NCI-H1930 (cell line): ENCODE measurements at places on chromosomes 12 and 14.

DNA sequence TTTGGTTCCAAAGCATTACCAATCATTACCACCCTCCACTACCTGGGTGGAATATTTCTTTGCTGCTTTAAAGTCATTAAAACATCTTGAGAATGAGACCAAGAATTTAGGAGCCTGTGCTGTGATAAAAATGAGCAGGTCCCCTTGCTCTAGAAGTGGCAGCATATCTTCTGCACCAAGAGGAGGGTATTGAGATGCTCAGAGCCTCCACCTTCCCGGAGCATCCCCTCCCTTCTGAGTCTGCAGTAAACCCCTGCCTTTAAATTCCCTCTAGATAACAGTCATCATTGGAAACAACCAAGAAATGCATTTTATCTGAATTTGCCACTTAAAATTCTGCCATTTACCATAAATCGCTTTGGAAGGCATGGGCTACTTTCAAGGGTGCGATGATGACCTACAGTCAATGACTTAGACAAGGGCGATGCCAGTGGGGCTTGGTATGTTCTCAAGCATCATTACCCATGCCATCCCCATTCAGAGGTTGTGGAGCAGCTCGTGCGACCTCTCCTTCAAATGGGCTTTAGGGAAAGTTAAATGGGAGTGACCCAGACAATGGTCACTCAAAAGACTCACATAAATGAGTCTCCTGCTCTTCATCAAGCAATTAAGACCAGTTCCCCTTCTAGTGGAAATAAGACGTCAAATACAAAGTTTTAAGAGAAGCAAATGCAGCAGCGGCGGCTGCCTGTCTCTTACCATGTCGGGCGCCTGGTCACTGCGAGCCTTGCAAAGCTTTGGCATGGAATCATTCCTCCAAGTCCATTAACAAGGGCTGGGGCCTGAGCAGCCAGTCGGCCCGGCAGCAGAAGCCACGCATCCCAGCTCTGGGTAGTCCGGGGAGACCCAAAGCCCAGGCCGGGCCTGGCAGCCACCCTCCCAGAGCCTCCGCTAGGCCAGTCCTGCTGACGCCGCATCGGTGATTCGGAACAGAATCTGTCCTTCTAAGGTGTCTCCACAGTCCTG lies 334.5 kb downstream of the TMEM121 start:
- no peak for DNase-seq

GRCh38 chr14:101426466-101426865 lies 134.8 kb upstream of the DIO3 start:
- DNase-seq, result no peak

GRCh38 chr14:104091061-104091926 lies 5.8 kb downstream of the ASPG start:
- no peak for DNase-seq

GRCh38 chr14:61111209-61111665 lies 130.2 kb downstream of the SLC38A6 start:
- no peak for DNase-seq

DNA sequence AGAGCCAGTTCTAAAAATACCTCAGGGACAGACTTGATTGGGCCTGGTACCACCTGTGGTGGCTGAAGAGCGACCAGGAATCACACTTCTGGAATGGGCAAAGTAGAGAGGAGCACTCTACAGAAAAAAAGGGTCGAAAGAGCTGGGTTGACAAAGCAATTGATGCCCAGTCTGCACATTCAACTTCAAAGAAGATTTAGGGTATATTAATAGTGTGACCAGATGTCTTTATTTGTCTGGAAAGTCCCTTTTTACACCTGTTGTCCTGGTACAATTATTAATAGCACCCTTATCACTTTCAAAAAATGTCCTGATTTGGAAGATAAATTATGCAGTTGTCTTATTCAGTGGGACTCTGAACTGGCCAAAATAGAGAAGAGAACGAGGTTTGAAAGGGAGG lies 137.5 kb downstream of the DYRK2 start:
- DNase-seq, result no peak

DNA sequence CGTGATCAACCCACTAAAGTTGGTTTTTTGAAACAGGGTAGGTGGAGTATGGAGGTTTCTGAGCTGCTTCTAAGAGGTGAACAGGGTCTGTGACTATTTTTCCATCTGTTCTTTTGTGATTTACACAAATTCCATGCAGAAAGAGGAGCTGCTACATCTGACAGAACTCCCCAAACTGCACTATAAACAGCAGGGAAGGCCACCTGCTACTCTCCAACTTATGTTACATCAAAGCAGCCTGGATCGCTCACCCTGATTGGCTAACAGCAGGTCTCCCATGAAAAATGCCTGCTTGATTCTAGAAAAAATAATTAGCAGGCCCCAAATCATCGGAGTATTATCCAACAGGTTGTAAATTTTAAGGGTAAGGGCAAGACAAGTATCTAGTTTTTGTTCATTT lies 282.9 kb upstream of the FLRT2 start:
- no peak for DNase-seq

DNA sequence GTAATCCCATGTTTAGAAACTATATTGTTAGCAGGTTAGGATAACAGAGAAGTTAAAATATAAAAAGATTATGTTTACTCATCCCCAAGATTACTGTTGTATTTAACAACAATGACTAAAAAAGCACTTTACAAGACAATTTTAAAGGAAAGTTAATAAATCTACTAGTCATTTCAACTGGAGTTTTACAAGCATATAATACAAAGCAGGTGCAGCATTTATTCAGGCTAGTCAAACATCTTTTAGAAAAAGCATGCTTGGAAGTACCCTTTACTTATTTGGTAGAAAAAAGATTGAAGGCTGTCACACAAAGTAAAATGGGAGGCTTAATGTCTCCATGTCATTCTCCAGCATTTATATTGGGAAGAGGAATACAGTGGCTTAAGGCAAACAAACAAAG lies 80.6 kb downstream of the HEATR5A start:
- DNase-seq, result no peak

- no peak for DNase-seq
Measured at GRCh38 chr14:78581229-78581628, 411.1 kb downstream of the NRXN3 start.

DNA sequence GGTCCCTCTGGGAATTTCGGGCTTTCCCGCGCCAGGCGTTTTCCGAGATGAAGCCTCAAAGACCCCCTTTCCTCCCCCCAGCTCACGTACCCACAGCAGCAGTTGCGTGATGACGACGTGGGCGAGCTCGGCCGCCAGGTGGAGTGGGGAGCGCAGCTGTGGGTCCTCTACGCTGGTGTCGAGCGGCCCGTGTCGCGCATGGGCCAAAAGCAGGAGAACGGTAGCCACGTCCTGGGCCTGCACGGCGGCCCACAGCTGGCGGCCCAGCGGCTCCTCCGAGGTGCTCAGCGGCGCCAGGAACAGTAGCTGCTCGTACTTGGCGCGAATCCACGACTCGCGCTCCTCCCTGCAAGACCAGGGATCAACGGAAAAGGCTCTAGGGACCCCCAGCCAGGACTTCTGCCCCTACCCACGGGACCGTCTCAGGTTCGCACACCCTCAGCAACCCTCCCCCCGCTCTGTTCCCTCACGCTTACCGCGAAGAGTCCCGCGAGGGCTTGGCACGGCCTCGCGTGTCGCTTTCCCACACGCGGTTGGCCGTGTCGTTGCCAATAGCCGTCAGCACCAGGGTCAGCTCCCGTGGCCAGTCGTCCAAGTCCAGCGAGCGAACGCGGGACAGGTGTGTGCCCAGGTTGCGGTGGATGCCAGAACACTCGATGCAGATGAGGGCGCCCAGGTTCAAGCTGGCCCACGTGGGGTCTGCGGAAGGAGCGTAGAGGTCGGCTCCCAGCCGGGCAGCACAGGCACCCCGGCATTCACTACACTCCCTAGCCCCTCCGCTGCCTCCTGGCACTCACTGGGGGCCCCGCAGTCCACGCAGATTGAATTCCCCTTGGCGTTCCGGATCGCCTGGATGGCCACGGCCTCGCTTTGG lies 11.4 kb downstream of the AGAP2 start:
- DNase-seq, result no peak

- no peak for DNase-seq
Measured at GRCh38 chr14:105093038-105093430, 27.8 kb upstream of the GPR132 start.

DNA sequence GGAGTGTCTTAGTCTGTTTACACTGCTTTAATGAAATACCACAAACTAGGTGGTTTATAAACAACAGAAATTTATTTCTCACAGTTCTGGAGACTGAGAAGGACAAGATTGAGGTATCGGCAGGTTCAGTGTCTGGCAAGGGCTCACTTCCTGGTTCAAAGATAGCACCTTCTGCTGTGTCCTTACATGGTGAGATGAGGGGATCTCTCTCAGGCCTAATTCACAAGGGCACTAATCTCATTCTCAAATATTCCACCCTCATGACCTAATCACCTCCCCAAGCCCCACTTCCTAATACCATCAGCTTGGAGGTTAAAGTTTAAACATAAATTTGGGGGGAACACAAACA lies 35.0 kb upstream of the PLEK2 start:
- no peak for DNase-seq

GRCh38 chr12:127336416-127336815 lies 930.6 kb upstream of the TMEM132C start:
- DNase-seq, result no peak

DNA sequence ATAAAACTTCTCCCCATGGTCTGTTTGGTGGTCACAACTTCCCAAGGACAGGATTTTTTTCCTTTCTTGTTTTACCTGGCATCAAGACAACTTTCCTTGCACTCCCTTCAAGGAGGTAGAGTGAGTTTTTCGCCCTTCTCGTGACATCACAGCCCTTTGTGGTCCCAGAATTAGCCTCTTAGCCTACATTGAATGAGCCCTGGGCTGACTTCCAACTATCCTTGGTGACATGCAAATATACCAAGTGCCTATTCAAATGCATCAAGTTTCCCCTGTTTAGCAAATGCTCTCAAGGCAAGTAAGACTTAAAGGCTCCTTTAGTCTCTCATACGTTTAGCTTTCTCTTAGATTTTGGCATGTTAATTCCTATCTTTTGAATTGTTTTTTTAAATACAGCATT lies 36.6 kb downstream of the TC2N start:
- no peak for DNase-seq

DNA sequence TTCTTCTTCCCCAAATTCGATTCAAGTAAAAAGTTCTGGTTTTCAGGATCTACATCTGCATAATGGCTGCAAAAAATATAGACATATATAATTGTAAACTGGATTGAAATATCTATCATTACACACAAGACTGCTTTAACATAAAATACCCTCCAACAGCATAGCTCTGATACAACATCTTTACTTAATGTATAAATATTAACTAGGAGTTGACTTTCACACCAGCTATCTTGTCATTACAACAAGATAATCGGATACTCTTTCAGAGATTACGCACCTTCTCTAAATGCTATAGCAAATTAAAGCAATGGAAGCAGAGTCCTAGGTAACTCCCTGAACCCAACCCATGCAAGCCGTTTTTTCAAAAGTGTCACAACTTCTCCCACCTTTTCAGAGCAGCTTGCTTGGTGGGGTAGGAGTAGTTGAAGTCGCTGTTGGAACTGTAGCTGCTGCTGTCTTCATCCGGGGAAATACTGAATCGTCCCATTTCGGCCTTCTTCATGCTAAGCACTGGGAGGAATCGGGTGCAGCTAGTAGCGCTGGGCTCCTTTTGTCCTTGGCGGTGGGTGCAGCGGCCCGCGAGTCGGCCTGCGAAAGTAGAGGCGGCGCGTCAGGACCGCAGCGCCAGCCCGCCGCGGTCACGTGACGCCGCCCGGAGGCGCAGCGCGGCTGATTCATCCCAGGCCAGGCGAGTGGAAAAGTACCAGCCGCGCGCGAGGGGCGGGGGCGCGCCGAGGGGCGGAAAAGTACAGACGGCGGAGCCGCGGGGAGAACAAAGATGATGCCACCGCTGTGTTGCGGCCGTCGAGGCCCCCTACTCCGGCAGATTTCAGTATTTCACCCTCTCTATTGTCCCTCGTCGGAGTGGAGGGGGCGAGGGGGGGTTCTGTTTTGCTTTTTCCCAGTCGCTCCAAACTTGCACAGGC lies 1.5 kb downstream of the SLC38A2 start:
- peak; percentile 98 for DNase-seq

DNA sequence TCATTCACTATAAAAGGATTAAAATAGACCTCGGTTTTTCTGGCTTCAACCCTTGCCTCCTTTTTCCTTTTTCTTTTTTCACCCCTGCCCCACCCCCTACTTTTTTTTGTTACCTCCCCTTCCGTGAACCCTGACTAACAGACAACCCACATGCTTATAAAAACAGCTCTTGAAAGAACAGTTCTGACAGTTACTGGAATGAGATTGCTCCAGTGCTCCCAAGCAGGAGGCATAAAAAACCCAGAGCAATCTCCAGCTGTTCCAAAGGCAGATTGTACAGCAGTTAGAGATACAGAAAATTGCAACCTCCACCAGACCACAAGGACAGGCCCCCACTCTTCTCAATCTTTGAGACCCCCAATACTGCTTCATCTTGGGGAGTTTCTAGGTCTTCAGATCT lies 29.9 kb upstream of the TMEM260 start:
- DNase-seq, result no peak

GRCh38 chr12:29797565-29798355 lies 14.0 kb upstream of the TMTC1 start:
- DNase-seq, result no peak

- peak; percentile 42 for DNase-seq
Measured at GRCh38 chr14:104135121-104135903, 3.1 kb upstream of the KIF26A start.

- no peak for DNase-seq
Measured at GRCh38 chr14:95577067-95577800, 42.4 kb downstream of the GLRX5 start.

GRCh38 chr14:58746261-58746660 lies 108.5 kb downstream of the DACT1 start:
- no peak for DNase-seq

GRCh38 chr12:53105256-53105655 lies 2.0 kb downstream of the SOAT2 start:
- DNase-seq, result no peak

DNA sequence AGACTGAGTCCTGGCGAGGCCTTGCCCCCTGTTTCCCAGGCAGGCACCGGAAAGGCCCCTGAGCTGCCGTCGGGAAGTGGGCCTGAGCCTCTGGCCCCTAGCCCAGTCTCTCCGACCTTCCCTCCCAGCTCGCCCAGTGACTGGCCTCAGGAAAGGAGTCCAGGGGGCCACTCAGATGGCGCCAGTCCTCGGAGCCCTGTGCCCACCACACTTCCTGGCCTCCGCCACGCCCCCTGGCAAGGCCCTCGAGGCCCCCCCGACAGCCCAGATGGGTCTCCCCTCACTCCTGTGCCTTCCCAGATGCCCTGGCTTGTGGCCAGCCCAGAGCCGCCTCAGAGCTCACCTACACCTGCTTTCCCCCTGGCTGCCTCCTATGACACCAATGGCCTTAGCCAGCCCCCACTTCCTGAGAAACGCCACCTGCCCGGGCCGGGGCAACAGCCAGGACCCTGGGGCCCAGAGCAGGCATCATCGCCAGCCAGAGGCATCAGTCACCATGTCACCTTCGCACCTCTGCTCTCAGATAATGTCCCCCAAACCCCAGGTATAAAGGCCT lies 10.9 kb downstream of the TNS2 start:
- DNase-seq, result no peak

DNA sequence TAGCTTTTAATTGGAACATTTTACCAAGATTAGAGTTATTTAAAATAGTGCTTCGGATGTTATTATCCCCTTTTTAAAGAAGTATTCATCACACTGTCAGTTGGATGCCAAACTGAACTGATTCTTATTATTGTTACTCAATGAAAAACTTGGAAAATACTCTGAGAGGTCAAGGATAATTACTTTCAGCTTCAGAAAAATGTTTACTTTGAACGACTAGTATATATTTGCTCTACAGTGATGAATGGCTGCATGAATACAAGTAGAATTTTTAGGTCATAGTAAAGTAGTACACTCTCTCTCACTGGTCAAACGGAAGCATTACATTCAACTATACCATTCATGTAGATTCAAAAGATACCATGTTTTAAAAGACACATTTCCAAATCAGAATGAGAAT lies 269.2 kb downstream of the CCDC91 start:
- DNase-seq, result no peak
